ENCODE measurements at places on chromosomes 12 and 14.

GRCh38 chr14:83993545-83993944 is 1536.4 kb upstream of the FLRT2 start:
- ATAC-seq = no peak

DNA sequence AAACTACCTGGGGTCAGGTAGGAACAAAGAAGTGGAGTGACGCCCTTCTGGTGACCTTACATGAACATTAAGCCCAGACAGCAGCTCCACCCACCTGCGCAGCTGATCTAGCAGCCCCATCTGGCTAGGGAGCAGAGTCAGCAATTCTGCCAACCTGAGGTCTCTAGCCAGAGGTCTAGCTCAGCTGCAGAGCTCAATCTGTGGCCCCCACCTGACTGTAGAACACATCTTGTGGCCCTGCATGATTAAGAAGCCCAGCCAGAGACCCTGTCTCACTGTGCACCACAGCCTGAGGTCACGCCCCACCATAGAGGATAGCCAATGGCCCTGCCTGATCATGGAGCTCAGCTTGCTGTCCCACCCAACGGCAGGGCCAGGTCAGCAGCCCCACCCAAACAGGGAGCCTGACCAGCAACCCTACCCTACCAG is 50.6 kb upstream of the HIGD1C start:
- ATAC-seq = no peak

DNA sequence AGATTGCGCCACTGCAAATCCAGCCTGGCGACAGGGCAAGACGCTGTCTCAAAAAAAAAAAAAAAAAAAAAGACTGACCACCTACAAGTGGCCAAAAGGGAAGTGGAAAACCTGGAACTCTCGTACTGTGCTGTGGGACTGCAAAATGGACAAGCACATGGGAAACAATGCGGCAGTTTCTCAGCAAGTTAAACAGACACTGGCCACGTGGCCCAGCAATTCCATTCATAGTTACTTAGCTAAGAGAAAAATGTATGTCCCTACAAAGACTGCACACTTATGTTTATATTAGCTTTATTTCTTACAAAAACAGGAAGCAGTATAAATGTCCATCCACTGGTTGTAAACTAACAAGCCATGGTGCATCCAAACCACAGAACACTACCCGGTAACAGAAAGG is 5.6 kb downstream of the CHFR start:
- ATAC-seq = peak; percentile 71

- no peak for ATAC-seq
Observed at GRCh38 chr12:50224026-50224692, 57.0 kb upstream of the CERS5 start.

- no peak for ATAC-seq
Observed at GRCh38 chr14:99606359-99606758, 2.4 kb upstream of the CCDC85C start.

GRCh38 chr14:69267492-69267891 is 7.5 kb downstream of the GALNT16 start:
- no peak for ATAC-seq

DNA sequence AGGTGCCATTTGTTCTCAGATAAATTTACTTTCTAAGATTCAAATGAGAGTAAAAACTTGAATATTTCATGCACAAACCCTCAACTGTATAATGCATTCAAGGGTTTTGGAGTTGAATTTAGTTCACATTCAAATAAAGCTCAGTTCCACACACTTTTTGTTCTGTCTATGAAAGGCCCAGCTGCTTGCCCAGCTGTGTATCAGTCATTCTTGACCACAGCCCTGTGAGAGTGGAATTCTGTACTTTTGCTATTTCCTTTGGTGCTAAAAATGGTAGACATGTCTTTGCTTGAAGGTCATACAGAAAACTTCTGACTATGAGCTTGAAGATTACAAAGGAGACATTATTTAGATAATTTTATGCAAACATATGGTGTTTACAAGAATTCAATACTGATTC is 110.4 kb downstream of the KCNC2 start:
- ATAC-seq = no peak

DNA sequence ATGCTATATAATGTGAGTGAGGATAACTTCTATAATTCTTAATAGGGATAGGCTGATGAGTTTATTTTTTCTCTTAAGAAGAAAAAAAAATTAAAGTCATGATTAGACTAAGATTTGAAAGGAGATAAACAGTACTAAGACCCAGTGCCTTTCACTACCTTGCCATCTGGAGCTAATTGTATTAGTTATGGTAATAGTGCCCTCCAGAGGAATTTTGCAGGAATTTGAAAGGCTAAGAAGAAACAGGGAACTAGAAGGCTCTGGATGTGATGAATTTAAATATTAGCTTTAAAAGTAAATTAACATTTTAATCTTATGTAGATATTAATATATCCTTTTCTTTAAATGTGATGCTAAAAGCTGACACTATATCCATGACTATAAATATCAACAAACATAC is 36.6 kb upstream of the PIK3C2G start:
- ATAC-seq = no peak

- no peak for ATAC-seq
Observed at GRCh38 chr12:86445356-86445755, 189.2 kb upstream of the MGAT4C start.

DNA sequence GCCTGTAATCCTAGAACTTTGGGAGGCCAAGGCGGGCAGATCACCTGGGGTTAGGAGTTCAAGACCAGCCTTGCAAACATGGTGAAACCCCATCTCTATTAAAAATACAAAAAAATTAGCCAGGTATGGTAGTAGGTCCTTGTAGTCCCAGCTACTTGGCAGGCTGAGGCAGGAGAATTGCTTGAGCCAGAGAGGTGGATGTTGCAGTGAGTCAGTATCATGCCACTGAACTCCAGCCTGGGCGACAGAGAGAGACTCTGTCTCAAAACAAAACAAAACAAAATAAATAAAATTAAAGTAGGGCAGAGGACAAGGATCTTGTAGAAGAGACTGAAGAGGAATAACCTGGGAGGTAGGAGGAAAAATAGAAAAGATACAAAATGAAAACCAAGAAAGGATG is 45.5 kb upstream of the GUCY2C start:
- ATAC-seq = no peak

GRCh38 chr14:49857427-49858003 is 4.9 kb upstream of the NEMF start:
- ATAC-seq = no peak

- no peak for ATAC-seq
Observed at GRCh38 chr12:9626291-9626690, 18.6 kb upstream of the KLRB1 start.

DNA sequence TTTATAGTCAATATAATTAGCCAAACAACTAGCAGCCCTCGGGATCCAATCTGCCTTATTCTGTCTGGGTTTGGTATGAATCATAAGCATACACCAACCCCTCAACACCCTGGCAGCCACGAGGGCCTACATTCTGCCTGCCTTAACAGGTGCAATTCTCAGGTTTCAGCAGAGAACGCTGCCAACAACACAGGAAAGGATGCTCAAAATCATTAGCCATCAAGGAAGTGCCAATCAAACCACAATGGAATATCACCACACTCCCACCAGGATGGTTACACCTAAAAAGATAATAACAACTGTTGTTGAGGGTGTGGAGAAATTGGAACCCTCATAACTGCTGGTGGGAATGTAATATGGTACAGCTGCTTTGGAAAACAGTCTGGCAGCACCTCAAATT is 122.8 kb downstream of the TTC7B start:
- ATAC-seq = no peak

- ATAC-seq = no peak
Observed at GRCh38 chr12:94761559-94761958, 111.2 kb upstream of the TMCC3 start.

DNA sequence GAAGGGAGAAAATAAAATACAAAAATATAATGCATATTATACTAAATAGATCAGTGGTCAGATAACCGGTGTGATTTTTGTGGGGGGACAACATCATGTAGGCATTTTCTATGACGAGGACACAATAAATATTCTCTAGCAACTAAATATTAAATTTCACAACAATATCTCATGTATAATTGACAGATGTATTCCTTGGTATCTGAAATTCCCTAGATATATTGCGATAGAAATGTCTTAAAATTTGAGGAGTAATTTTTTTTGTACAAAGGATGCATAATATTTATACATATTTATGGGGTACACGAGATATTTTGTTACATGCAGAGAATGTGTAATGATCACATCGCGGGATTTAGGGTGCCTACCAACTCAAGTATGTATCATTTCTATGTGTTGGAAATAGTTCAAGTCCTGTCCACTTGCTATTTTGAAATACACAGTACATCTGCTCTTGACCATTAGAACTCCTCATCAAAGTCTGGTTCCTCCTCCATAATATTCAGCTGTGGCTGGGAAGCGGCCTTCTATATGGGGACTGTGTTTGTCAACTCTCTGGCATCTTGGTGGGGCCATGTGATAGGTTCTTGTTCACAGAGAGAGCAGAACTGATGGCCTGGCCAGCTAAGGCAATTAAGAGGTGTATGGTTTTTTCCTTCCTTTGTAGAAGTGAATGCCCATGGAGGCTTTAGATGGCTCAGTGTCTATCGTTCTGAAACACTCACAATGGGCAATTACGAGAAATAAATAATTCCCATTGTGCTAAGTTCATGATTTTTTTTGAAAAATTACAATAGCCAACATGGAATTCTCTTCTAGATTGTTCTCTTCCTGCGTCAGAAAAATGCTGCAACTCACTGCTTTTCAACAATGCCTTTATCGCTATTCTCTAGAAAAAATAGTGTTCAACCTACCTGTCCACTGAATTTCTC is 8.8 kb downstream of the A2M start:
- ATAC-seq = no peak
